Midbrain (tissue), 1 donor: ENCODE measurements at places on chromosomes 2 and 18.

GRCh38 chr18:3494245-3494526 is 44.2 kb downstream of the TGIF1 start:
- no peak for DNase-seq

DNA sequence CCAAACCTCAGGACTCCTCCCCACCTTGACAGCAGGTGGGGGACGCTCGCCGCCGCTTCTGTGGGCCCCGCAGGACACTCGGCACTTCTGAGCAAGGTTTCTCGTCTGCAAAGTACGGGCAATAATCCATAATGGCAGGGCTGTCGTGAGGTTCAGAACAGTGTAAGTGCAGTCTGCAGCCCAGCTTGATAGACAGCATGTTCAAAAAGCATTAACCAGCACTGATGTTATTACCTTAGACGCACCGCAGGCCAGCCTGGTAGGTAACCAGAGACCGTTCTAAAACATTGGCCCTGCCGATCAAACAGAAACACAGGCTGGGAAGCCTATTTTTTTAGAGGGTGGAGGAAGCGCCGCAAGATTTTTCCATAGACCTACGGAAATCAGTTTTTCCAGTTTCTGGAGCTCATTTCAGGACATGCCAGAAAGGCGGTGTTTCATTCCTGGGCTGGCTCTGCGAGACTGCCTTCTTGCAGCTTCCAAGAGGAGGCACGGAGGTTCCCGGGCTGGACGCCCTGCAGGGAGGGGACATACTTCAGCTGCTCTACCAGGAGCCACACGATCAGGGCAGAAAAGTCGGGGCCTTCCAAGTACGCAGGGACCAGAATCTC is 148.7 kb downstream of the TPO start:
- no peak for DNase-seq

DNA sequence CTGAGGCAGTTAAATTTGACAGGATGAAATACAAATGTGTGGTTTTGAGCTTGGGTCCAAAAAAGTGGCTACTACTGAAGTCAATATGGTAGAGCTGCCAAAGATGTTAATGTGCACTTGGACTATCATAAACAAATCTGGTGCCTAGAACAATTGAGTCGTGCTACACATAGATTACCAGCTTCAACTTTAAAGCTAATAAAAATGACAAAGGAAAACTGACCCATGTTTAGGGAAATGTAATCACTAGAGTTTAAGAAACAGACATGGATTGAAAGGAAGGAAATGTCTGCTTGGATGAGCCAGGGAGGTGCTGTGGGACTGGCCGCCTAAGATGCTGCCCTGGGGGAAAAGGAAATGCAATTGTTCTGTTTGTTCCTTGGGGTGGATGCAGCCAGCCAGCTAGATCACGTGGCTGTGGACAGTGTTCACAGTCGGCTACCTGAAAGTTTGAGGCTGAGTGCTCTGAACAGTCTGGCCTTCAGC is 36.6 kb downstream of the CYB5A start:
- DNase-seq, result no peak

- DNase-seq, result no peak
These were observed 132.8 kb downstream of the ARHGAP15 start for GRCh38 chr2:143261986-143262385.

- DNase-seq, result no peak
These were observed 49.7 kb downstream of the TNS1 start for GRCh38 chr2:217953011-217953481.

GRCh38 chr18:60965856-60966255 is 367.4 kb upstream of the CDH20 start:
- DNase-seq, result no peak

DNA sequence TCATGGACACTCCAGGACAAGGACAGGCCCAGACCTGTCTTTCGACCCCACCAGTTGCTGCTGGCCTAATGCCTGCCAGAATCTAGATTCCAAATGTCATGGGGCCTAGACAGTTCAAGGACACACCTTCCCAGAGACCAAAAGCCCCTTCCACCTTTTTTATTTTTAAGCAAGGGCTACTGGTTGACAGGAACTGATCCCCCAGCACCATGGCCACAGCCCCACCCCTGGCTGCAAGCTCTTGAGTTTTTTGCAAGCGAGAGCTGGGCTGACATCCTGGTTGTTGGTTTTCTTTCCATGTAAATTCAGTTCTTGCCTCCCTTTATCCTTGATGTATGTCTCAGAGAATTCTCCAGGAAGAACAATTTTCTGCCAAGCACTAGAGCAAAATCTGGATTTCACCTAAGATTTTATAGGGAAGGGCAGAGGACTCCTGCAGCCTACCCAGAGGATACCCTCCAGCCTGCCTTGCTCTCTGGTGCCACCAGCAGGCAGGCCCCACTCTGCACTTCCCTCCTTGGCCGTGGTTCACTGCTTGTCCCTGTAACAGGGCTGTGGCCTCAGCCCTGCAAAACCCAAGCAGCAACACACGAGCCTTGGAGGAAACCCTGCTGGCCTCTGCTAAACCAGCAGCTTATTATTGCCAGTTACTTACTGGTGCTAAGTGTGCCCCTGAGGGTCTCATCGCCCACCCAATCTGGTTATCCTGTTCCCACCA is 97.7 kb downstream of the TWIST2 start:
- DNase-seq, result peak; percentile 11

DNA sequence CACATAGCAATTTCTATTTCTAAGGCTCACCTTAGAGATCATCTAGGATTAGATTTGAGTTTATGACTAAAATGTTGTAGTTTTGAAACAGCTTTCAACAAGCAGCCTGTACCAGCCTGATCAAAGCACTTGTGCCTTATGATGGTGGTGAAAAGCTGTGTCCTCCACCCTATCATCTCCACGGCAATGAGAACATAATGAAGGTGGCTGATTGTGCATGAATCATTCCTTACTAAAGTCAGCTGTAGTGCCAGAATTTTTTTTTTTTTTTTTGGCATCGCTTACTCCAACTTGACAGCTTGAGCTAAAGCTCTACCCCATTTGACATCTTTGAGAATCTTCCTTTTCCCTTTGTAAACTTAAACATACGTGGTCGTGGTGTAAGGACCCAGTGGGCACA is 86.0 kb downstream of the DCC start:
- no peak for DNase-seq

DNA sequence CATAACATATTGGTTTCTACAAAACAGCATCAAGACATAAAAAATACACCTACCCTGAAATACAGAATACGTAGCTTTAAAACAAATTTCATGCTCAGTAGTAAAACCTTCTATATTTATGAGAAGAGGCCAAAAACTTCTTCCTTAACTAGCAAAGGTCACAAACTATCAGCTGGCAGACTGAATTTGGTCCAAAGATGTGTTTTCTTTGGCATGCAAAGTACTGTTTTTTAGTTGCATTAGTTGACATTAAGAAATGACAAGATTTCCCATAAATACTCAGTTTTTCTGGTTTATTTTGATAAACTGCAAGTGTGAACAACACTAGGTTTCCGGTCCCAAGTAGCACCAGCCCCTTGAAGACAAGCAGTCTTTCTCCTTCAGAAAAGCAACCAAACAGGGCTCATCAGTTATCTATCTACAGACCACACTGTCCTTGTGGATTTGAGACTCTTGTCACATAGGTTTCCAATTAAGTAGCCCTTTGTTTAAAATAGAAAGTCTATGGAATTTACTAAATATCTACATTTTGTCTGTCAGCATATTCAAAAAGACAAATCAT is 35.6 kb downstream of the SLC25A12 start:
- no peak for DNase-seq

GRCh38 chr2:232338759-232339106 is 39.8 kb upstream of the ALPP start:
- DNase-seq, result no peak

DNA sequence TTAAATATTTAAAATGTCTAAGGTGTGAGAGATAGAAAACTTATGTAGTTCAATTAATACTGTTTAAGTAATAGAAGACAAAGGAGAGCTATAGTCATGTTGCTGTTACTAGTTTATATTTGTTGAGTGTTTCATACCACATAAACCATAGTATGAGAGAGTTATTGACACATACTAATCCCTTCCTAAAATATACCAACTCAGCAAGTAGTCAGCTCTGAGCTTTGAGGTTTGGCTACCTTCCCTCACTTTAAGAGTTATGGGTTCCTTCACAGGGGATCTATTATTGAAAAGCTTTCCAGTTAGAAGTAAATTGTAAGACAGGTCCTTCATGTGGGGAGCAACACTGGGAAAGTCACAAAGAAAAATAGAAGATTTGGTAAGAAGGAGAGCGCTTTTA is 701.6 kb upstream of the ZEB2 start:
- no peak for DNase-seq

- no peak for DNase-seq
These were observed 72.6 kb downstream of the AOX1 start for GRCh38 chr2:200658278-200658864.

DNA sequence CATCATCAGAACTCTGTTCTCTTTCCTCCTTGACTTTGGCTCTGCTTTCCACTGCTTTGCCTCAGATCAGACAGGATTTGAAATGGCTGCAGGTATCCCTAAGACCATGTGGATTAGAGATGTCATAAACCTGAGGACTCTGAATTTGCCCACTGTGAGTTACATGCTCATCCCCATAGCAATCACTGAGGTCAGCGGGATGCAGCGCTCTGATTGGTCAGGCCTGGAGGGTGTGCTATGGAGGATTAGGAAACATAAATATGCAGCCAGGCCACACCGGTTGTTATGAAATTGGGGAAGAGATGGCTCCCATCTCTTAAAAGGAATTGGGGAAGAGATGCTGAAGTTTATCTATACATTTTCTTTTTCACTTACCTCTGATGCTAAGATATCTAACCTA is 73.7 kb upstream of the DNAJC10 start:
- peak; percentile 34 for DNase-seq

GRCh38 chr18:74333091-74333490 is 17.5 kb downstream of the C18orf63 start:
- no peak for DNase-seq
